Right lobe of liver (tissue), 6 donors: ENCODE measurements at places on chromosomes 5 and 9. TPM values are rescaled to one million over a fixed set of nuclear protein-coding genes. Genes with fewer than 3 reads are reported as not detected.

CBY3 gene
- not detected for total RNA-seq

GRCh38 chr9:135135171-135135928, 47.9 kb downstream of the OLFM1 start:
- no peak for DNase-seq
- H3K27me3 ChIP-seq, result no peaks in the 10 kb centered on the region

PCDHGA11 gene
- 0.81 TPM for total RNA-seq

GRCh38 chr5:69492391-69492922, at the start of gene OCLN:
OCLN (plus strand) TSS chr5:69492790; CDS start chr5:69504245, 11,455 bp downstream.
- peak within 1 kb of the TSS; percentile 97 for H3K27ac ChIP-seq
- H3K36me3 ChIP-seq, result no peaks in the 10 kb centered on the region
- H3K27me3 ChIP-seq, result no peaks in the 10 kb centered on the region
- H3K4me1 ChIP-seq, result no peaks in the 10 kb centered on the region
- DNase-seq, result peak; percentile 88

DNA sequence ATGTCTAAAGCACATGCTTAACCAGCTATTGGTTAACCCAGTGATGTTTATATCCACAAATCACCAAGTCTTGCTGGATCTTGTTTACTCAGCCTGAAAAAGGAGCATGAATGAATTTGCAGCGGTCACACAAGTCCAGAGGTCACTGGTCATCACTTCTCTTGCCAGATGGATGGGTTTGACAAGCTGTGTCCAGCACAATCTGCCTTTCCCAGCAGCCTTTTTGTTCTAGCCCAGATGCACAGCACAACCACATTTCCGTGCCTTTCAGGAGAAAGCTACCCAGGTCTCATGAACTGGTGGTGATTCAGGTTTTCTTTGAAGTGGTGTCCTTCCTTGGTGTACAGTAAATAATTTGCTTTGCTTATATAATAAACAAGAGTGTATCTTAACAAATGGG, 32.1 kb downstream of the TMEM252 start:
- peak overlapping the region; percentile 61 for H3K27ac ChIP-seq
- no peaks in the 10 kb centered on the region for H3K36me3 ChIP-seq
- peak; percentile 35 for DNase-seq
- H3K4me1 ChIP-seq, result peaks cover 25% of the 10 kb centered on the region

SLC46A2 gene
- not detected for total RNA-seq

PCDHGA5 gene
- 0.32 TPM for total RNA-seq

DNA sequence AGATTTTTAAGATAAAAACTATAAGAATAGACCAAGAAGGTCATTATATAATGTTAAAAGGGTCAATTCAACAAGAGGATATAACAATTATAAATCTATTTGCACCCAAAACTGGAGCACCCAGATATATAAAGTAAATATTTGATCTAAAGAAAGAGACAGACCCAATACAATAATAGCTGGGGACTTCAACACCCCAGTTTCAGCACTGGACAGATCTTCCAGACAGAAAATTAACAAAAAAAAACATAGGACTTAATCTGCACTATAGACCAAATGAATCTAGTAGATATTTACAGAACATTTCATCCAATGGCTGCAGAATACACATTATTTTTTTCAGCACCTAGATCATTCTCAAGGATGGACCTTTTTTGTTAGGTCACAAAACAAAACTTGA, 331.9 kb downstream of the SPOCK1 start:
- no peaks in the 10 kb centered on the region for H3K27me3 ChIP-seq
- H3K27ac ChIP-seq, result no peak overlapping the region
- H3K4me3 ChIP-seq, result no peak overlapping the region
- H3K4me1 ChIP-seq, result no peaks in the 10 kb centered on the region
- H3K36me3 ChIP-seq, result no peaks in the 10 kb centered on the region
- DNase-seq, result no peak

- H3K4me3 ChIP-seq, result no peak overlapping the region
- H3K36me3 ChIP-seq, result no peaks in the 10 kb centered on the region
- no peaks in the 10 kb centered on the region for H3K27me3 ChIP-seq
- H3K27ac ChIP-seq, result no peak overlapping the region
Observed at GRCh38 chr9:94655739-94656138, 16.4 kb upstream of the FBP1 start.

- H3K27me3 ChIP-seq, result no peaks in the 10 kb centered on the region
- H3K36me3 ChIP-seq, result no peaks in the 10 kb centered on the region
- no peak overlapping the region for H3K27ac ChIP-seq
Observed at GRCh38 chr9:129387822-129388221, 209.8 kb upstream of the IER5L start.

DNA sequence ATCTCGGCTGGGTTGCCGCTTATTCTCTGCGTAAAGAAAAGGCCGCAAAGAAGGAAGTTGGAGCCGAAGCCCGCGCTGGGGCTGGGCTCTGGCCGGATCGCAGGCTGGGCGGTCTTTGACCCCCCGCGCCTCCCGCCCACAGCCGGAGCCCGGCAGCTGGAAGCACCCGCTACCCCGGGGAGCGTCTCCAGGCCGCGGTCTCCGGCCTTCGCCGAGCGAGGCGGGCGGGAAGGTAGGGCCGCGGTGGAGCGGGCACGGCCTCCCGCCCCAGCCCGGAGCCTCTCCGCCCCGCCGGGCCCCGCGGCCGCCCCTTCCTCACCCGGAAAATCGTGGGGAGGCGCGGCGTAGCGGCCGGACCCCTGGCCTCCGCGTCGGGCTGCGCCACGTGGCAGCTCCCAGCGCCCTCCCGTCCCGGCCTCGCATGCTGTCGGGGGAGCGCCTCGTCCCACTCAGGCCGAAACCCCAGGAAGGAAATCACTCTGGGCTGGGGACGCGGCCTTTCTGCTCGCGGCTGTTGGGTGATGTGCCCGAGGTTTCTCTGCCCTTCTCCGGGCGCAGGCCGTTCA, 12.0 kb downstream of the FOXD1 start:
- H3K27me3 ChIP-seq, result peaks cover 51% of the 10 kb centered on the region
- H3K27ac ChIP-seq, result no peak overlapping the region
- H3K36me3 ChIP-seq, result no peaks in the 10 kb centered on the region
- no peaks in the 10 kb centered on the region for H3K4me1 ChIP-seq
- DNase-seq, result no peak

- H3K27me3 ChIP-seq, result no peaks in the 10 kb centered on the region
- no peaks in the 10 kb centered on the region for H3K36me3 ChIP-seq
- no peak overlapping the region for H3K4me3 ChIP-seq
Observed at GRCh38 chr9:37364136-37364535, 58.4 kb upstream of the GRHPR start.

CCL28 gene
- total RNA-seq, result 1.2 TPM

GRCh38 chr5:6574111-6574510, 58.7 kb downstream of the NSUN2 start:
- H3K36me3 ChIP-seq, result no peaks in the 10 kb centered on the region
- no peak overlapping the region for H3K4me3 ChIP-seq
- no peak overlapping the region for H3K27ac ChIP-seq
- no peak for DNase-seq
- H3K27me3 ChIP-seq, result no peaks in the 10 kb centered on the region

N4BP3 gene
- total RNA-seq, result 0.06 TPM

CDH6 gene
- total RNA-seq, result 0.49 TPM
